ENCODE measurements at places on chromosomes 11 and 22. TPM values are rescaled to one million over a fixed set of nuclear protein-coding genes. Genes with fewer than 3 reads are reported as not detected.

DNA sequence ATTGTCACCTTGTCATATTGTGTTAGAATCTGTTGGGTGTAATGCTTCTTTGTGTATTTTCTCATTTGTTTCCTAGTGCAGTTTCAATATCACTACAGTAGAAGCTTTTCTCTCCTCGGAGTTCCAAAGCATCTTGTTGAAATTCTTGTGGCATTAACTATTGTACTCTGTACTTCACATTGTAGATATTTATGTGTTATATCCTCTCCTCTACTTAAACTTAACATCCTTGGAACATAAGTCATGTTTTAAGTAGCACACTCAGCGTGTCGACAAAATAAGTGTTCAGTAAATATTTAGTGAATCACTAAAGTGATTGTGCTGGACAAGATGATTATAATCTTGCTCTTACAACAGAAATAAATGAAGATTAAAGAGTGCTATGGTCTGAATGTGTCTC is 201.7 kb downstream of the ARHGAP42 start:
- no peak for DNase-seq

DNA sequence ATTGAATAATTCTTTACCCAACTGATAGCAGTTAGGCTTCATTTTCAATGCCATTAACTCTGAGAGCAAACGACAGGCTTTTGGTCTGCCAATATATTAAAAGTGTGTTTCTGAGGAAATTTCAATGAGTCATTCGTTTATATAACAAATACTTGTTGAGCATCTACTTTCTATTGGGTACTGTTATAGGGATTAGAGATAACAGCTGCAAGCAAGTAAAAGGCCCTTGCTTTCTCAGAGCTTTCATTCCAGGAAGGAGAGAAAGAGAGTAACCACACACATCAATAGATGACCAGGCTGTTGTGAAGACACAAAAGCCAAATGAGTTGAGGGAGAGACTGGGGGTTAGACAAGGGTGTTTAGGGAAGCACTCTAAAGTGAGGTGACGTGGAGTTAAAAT is 35.7 kb downstream of the CD44 start:
- DNase-seq: peak; percentile 82

DNA sequence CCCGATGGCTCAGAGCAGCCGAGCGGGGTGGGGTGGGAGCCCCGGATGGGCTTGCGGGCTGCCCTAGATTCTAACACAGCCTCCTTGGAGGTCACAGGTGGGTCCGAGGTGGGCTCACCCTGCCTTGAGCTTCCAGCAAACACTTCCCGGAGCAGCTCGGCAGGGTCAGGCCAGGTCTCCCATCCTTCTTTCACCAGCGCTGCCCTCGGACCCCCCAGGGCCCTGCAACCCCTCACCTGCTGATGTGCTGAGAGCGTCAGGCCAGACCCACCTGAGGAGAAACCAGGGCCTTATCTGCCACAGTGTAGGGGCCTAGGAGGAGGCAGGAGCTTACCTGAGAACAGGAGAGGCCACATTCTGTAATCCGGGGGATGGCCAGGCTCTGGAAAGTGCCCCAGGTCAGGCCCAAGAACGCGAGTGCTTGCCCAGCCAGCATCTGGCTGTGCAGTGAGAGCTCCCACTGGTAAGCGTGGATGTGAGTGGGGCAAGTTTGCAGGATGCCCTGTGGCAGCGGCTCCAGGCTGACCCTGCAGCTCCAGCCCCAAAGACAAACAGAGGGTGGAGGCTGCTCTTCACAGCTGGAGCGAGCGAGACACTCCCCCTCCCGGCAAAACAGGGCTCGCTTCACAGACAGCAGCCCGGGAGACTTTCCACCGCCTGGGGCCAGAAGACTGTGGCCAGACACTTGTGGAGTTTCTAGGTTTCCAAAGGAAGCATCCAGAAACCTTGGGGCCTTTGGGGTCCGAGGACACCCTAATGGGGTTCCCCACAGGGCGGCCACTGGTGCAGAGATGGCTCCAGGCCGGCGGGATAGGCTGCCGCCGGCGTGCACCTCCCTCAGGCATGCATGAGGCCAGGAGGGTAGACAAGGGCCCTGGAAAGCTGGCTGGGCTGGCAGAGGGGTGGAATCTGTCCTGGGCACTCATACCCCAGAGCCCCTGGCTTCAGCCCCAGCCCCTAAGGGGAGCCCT is at the start of gene IL17REL:
TSS of gene IL17REL (minus strand) at position 555 of the 971 bp plus-strand sequence. CDS start at position 436, 119 bp downstream.
- no peak for DNase-seq

DNA sequence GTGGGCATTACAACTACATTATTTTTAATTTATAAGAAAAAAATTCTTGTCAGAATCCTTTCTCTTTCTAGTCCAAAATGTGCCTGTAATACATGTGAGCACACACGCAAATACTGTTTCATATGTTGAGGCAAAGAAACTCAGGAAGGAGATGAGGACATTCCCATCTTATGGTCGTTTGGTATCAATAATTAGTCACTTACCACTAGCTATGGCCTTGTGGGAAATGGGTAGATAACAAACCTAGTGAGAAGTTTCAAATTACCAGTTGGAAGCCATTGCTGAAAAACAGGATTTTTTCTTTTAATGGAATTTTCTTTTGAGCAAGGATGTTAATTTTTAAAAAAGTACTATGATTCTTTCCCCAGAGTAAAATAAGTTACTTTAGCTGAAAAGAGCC is 25.7 kb downstream of the AMOTL1 start:
- no peak for DNase-seq

DNA sequence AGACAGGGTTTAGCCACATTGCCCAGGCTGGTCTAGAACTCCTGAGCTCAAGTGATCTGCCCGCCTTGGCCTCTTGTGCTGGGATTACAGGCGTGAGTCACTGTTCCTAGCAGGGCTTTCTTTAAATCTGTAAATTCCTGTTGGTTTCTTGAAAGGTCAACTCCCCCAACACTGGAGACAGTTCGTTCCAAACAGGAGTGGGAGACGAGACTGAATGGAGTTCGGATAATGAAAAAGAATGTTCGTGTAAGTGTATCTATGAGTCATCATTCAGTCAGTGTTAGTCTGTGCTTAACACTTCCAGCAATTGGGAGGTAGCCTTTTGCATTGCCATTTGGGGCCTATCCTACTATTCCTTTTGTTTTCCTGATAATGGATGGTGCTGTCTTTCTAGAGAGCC is 10.0 kb upstream of the BACE1-AS start:
- DNase-seq: peak; percentile 90

DNA sequence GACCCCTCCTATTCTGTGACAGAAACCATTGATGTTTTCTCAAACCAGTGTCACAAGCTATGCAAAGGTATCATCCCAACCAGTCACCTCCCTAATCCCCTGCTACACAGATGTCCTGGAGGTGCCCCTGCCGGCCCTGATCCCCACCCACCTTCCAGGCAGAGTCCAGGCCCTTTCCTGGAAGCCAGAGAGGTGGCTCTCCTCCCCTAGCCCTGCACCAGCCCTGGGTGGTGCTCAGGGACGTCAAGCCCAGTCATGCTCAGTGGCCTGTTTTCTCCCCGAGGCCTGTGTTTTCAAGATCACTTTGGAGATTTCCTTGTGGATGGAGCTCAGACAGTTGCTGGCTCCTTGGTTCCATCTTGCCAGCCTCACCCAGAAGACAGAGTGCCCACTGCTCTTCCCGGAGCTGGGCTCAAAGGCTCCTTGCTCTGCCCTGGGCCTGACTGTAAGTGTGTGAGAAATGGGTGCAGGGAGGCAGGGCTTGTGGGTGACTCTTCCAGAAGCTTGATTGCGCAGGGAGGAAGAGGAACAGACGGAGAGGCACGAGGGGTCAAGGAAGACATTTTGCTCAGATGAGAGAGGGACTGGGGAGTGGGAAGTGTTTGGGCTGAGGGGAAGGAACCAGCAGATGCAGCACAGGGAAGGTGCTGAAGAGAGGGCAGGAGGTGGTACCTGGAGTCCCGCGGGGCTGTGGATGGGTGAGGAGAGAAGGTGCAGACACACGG is 11.3 kb downstream of the P2RY6 start:
- no peak for DNase-seq

- no peak for DNase-seq
Observed at GRCh38 chr11:96112192-96113128, 188.6 kb upstream of the MTMR2 start.

DNA sequence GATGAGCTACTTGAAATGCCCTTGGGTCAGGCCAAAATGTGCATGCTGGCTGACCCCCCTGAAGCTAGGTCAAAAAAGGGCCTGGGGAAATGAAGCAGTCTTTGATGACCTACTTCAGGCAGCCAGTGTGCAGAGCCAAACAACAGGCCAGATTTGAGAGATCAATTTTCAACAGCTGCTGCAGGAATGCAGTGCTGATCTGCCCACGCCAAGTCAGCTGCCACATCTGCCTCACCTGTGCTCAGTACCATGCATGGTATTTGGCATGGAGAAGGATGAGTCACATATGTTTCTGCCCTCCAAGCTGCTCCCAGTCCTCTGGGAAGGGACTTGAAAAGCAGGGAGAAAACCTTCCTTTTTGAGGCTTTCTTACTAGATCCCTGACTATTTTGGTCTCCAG is 35.8 kb downstream of the MTNR1B start:
- DNase-seq: peak; percentile 59

- no peak for DNase-seq
Observed at GRCh38 chr22:42856179-42856864, 751 bp downstream of the ARFGAP3 start.

DNA sequence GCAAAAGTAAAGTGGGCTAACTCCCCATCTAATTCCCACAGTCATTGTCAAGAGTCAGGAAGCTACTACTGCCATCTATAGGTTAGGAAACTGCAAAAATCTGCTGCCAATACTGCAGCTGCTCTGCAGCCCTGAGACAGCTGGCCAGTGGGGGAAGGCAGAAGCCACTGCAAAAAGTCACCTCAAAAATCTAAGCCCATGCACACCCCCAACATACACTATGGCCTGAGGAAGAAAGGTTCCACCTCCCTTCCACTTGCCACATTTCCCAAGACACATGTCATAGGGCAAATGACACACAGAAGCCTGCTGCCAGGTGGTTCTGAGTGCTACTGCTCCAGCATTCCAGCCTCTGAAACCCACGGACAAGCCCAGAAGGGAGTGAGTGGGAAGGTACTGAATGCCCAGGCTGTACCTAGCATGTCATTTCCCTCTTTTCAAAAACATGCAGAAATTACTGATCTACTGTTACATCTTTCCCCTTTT is 36.9 kb downstream of the DGCR2 start:
- peak; percentile 47 for DNase-seq

Gene DENND5A
- 216 TPM for total RNA-seq

Gene B4GAT1
- 20.7 TPM for total RNA-seq

Gene TMEM134
- total RNA-seq: 65.7 TPM

Gene GGT1
- total RNA-seq: 118 TPM

Gene PPARA
- total RNA-seq: 9.2 TPM

Gene ANO5
- total RNA-seq: 9.0 TPM

Measured in renal cortical epithelial cell (primary cell).